ENCODE measurements at places on chromosomes 6 and 20.

- DNase-seq: no peak
Measured at GRCh38 chr20:38547288-38548085, 33.5 kb upstream of the ADIG start.

- DNase-seq: no peak
Measured at GRCh38 chr6:102023977-102024657, 630.6 kb downstream of the GRIK2 start.

DNA sequence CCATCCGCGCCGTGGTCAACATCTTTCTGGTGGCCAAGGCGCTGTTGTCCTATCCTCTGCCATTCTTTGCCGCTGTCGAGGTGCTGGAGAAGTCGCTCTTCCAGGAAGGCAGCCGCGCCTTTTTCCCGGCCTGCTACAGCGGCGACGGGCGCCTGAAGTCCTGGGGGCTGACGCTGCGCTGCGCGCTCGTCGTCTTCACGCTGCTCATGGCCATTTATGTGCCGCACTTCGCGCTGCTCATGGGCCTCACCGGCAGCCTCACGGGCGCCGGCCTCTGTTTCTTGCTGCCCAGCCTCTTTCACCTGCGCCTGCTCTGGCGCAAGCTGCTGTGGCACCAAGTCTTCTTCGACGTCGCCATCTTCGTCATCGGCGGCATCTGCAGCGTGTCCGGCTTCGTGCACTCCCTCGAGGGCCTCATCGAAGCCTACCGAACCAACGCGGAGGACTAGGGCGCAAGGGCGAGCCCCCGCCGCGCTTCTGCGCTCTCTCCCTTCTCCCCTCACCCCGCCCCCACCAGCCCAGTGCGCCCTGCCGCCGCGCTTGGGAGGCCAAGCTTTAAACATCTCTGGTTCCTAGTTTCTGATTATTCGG is 4.0 kb downstream of the SLC32A1 start:
- no peak for DNase-seq

DNA sequence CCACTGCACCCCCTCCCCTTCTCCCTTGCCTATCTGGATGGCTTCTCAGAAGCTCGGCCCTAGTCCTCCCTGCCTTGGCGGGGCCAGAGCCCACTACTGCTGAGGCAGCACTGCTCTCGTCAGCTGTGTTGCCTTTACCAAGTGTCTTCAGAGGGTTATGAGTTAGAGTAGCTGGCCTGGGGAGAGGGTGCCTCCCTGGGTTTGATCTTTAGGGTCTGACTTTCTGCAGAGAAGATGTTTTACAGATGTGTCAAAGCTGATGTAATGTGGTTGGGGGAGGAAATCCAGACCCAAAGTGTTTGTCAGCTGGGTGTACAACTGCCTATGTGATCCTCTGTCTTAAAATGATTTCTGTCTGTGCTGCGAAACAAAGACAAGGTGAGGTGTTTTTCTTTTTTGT is 30.4 kb upstream of the PI16 start:
- DNase-seq: no peak
